ENCODE measurements at places on chromosomes 3 and 15. TPM values are rescaled to one million over a fixed set of nuclear protein-coding genes. Genes with fewer than 3 reads are reported as not detected.

P3H2 gene
- total RNA-seq: 17.1 TPM

CHCHD6 gene
- total RNA-seq: 23.0 TPM

C3orf22 gene
- total RNA-seq: not detected

CACNA2D2 gene
- total RNA-seq: not detected

SNX33 gene
- total RNA-seq: 8.1 TPM

IGSF11 gene
- 0.39 TPM for total RNA-seq

SERP1 gene
- total RNA-seq: 178 TPM

SLC4A7 gene
- total RNA-seq: 32.1 TPM

ATP1B3 gene
- 125 TPM for total RNA-seq

SNTN gene
- not detected for total RNA-seq

EAF2 gene
- 1.3 TPM for total RNA-seq

TMEM207 gene
- total RNA-seq: not detected

LEKR1 gene
- 1.8 TPM for total RNA-seq
